ENCODE measurements at places on chromosomes 1 and 21.
A peak's percentile ranks its signal among the peaks of the same experiment; 100 is the strongest.

- no peak for DNase-seq
Observed at GRCh38 chr1:188641566-188642211, 1812.9 kb downstream of the PLA2G4A start.

DNA sequence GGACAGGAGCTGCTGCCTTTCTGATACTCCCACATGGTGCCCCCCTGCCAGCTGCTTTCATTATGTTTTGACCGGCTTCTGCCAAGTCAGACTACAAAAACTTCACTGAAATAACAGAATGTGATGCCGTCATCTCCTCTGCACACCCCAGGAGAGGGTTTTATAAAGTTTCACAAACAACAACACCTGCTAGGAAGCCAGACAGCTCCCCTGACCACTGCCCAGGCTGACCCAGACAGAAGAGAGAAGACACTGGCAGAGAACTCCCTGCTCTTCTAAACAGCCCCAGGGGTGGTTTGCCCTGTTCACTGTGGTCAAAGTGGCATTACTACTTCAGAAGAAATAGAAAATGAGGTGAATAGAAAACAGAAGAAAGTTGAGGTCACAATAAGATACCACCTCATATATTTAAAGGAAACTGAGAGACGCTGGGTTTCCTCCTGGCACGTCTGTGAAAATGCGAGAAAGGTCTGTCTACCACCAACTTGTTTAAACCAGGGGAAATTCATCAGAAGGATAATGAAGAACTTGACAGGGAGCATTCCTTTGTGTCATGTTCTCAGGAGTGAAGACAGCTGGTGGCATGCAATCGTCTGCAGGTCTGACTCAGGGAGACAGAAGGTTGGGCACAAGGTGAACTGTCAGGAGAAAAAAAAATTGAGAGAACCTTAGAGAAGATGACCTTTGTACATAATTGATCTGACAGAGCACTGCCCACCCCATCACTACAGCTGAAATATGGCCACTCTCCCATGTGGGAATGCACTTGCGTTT, 119.0 kb upstream of the NFIA start:
- no peak for DNase-seq

DNA sequence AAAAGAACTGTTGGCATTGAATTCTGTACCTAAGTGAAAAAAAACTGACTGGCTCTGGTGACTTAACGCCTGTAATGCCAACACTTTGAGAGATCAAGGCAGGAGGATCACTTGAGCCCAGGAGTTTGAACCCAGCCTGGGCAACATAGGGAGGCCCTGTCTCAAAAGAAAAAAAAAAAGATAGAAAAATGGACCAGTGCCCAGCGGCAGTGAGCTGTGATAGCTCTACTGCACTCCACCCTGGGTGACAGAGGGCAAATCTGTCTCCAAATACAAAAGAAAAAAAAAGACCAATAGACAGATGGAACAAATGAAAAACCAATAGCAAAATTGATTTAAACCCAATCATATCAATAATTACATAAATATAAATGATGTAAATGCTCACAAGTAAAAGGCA, 674 bp upstream of the AKR7A3 start:
- DNase-seq = no peak

DNA sequence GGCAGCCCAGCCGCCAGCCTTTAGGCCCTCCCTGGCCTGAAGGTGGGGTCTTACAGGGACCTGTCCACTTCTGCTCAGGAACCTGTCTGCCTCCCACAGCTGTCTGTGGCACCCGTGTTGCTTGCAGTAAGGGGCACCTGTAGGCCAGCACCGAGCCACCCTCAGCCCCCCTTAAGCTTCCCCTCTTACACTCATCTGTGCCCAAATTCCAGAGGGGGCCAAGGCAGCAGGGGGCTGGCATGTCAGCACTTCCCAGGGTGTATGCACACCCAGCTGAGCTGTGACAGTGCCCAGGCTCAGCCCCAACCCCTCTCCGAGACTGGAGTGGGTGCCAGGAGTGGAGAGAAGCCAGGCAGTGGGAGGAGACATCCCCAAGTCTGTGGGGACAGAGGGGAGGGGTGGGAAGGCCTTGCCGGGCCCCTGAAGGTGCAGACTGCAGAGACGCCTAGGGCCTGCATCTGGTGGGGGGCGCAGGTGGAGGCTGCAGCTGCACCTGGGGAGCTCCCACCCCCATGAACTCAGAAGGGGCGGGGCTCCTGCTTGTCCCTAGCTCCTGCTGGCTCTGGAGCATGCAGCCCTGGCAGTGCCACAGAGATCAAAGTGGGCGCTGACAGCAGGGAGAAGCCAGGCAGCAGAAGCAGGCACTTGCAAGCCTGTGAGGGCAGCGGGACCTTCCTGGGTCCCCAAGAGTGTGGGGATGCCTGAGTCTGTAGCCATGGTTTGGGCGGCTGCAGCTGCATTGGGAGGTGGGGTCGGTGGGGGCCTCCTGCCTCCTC, 5.4 kb upstream of the SLC2A7 start:
- DNase-seq = no peak

- DNase-seq = peak; percentile 29
Observed at GRCh38 chr1:244757091-244757939, 78.1 kb upstream of the COX20 start.

DNA sequence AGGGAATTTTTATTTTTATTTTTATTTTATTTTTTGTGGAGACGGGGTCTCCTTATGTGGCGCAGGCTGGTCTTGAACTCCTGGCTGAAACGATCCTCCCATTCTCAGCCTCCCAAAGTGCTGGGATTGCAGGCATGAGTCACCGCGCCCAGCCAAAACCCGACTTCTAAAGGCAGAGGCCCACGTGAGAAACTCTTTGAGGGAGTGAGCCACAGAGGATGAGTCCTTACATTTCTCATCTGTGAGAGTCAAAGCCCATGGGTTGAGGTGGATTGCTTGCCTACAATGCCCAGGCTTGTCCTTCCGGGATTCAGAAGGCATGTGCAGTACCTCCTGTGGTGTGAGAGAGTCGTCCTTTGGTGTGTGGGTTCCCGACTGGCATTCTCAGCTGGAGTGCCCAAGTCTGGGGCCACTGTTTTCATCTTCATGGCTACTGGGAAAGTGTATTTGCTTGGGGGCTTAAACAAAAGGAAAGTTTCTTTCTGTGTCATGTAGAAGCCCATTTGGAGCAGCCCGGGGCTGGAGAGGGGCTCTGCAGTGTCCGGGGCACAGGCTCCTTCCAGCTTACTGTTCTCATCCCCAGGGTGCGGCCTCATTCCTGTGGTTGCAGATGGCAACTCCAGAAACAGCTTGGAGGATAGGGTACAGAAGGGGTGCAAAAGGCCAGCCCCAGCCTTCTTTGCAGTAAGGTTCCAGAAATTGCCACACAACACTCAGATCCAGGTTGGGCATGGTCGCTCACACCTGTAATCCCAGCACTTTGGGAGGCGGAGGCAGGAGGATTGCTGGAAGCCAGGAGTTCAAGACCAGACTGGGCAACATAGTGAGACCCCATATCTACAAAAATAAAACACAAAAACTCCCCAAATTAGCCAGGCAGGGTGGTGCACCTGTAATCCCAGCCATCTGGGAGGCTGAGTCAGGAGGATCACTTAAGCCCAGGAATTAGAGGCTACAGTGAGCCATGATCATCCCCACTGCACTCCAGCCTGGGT, 29.4 kb upstream of the CSF3R start:
- no peak for DNase-seq

DNA sequence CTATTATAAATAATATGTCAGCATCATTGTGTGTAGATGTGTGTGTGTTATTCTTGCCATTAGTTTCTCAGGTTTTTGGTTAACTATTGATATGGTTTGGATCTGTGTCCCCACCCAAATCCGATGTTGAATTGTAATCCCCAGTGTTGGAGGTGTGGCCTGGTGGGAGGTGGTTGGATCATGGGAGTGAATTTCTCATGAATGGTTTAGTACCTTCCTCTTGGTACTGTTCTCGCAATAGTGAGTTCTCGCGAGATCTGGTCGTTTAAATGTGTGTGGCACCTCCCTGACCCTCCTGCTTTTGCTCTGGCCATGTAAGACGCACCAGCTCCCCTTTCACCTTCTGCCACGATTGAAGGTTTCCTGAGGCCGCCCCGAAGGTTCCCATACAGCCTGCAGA, 9.6 kb upstream of the POFUT2 start:
- DNase-seq = no peak

- DNase-seq = no peak
Observed at GRCh38 chr1:212491454-212491853, 58.7 kb downstream of the NENF start.

DNA sequence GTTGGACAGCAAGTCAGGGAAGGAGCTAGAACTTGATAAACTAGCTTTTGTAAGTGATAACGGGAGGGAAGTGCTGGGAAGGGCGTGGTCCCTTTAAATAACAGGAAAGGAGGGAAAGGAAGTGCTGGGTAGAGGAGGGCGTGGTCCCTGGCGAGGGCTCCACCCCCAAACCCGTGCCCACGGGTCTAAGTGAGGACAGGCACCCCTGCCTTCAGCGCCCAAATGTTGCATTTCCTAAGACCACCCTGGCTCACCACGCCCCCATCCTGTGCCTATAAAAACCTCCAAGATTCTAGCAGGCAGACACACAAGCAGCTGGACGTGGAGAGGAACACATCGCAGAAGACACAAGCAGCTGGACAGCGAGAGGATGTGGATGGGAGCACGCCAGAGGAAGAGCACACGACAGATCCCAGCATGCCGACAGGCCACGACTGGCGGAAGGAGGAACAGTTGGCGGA, 58.5 kb downstream of the PALMD start:
- DNase-seq = no peak

DNA sequence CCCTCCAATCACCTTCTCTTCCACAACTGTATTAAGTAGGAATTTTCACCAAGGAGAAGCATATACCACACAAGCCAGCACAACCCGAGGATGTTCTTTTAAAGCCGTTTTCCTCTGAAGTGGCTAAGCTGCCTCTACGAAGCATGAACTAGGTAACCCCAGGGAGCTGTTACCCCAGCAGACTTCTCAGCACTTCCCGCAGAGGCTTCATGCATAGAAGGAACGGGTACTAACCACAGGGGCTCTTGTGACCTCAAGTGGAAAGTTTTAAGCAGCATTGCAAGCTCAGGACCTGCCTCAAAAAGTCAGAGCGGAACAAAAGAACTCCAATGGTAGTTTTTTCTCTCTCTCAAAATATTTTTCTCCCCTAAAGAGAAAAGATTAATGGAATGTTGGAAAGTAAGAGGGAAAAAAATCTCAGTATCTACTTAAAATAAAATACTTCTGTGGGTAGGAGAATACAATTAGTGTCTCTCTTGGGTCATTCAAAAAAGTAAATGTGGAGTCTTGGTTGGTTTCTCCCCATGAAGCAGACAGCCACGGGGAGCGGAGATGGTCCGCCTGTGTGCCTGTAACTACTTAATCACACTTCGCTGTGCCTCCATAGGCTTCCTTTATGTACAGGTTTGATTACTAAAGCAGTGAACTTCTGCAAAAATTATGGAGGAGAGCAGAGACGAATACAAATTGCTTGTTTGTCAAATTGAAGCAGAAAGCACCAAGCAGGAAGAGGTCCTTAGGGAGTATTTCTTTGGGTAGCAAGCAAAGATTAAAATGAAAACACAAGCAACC, 40.9 kb downstream of the STX6 start:
- peak; percentile 8 for DNase-seq

GRCh38 chr21:31087639-31088473, 49.6 kb upstream of the KRTAP19-8 start:
- DNase-seq = no peak

- peak; percentile 36 for DNase-seq
Observed at GRCh38 chr1:57623039-57623790, 199.4 kb upstream of the DAB1 start.

DNA sequence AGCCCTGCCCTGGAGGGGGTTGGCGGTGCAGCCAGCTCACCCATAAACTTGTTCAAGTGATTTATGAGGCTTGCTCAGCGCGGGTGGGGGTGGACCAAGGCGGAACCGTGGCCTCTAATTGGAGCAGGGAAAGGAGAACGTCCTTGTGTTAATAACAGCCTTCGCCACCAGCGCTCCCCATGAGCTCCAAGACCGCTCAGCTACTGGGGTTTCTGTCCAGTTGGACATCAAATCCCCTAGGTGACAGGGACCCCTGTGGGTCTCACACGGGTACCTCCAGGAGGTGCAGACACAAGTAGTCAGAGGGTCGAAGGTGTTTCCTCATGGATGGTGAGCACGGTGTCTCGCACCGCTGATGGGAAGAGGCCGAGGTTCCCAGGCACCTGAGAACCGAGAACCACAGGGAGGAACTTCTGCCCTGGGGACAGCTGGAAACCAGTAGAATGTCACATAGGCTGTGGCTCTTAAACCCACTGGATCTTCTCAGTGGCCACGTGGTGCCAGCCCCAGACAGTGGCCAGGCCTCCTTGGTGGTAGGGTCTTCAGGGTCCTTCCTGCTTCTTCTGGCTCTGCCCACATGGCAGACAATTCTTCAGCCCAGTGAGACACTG, 3.7 kb upstream of the ACTRT2 start:
- DNase-seq = no peak

DNA sequence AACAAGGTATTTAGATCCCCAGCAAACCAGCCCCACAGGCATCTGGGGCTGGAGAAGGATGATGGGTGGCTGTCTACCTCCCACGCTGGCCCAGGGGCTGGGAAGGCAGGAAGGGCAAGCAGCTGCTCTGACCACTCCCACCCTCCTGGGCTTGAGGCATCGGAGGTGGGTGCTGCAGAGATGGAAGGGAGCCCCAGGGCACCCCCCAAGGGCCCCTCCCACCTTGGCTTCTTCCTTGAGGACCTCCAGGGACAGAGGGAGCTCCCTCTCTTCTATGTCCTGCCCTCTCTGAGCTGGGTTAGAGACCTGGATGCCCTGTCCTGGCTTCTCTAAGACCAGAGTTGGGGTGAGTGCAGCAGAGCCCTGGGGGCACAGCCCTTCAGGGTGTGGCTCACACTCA, 3.1 kb downstream of the CD52 start:
- no peak for DNase-seq

DNA sequence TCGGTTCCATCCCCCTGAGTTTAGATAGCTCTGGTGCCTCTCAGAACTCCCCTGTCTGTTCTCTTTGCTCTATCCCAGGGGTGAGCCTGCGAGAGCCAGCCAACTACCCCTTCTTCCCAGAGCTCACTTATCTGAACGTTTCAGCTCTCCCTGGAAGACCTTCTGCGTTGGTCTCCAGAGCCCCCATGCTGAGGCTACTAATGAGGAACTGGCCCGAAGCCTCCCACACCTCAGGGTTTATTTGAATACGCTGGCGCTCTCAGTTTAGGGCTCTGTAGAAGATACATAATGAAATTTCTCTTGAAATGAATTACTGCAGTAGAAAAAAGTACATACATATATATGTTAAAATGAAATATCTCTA, 43.5 kb downstream of the TCEANC2 start:
- no peak for DNase-seq

- DNase-seq = no peak
Observed at GRCh38 chr1:155133799-155134281, 1.8 kb upstream of the SLC50A1 start.

GRCh38 chr1:201791051-201791778, 37.7 kb upstream of the IPO9 start:
- peak; percentile 50 for DNase-seq

- DNase-seq = no peak
Observed at GRCh38 chr1:203629016-203629506, 2.4 kb downstream of the ATP2B4 start.

- no peak for DNase-seq
Observed at GRCh38 chr1:199665371-199665770, 362.1 kb upstream of the NR5A2 start.

GRCh38 chr1:30706528-30706927, 16.9 kb downstream of the MATN1 start:
- no peak for DNase-seq

- DNase-seq = no peak
Observed at GRCh38 chr1:180363246-180363995, 133.4 kb downstream of the LHX4 start.

All from right lung (tissue), 10 donors.